ENCODE measurements at places on chromosomes 16 and 17.

DNA sequence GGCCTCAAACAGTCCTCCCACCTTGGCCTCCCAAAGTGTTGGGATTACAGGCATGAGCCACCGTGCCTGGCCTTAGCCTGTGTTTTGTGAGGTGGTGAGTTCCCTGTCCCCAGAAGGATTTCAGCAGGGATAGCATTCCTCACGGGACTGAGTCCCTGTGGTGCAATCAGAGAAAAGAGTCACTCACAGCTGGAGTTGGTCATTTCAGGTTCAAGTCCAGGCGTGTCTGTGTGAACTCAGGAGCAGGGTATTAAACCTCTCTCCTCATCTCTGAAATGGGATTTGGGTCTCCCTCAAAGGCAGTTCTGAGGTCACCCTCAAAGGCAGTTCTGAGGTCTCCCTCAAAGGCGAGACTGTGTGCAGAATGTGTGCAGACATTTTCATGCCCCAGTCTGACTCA, 28.6 kb downstream of the NPTX1 start:
- DNase-seq: no peak

GRCh38 chr16:4937782-4938682, 1.1 kb upstream of the PPL start:
- DNase-seq: no peak

- no peak for DNase-seq
These were observed 3.3 kb downstream of the POLR3E start for GRCh38 chr16:22300427-22301071.

- no peak for DNase-seq
These were observed 22.4 kb upstream of the SEC14L1 start for GRCh38 chr17:77118251-77118928.

DNA sequence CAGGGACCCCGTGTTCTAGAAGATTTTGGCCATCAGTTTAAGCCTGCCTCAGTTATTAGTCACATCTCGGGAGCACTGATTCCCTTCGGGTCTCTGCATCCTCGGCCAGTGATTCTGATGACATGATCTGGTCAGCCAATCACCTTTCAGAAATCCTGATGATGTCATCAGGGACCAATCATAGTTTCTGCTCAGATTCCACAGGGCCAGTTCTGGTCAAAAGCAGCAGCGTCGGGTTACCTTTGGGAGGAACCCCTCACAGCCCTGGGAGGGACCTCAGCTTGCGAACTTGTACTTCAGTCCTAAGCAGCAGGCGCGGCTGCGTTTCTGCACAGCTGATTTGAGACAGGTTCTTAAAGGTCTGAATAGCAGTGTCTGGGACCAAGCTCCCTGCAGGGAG, 13.9 kb downstream of the KDM8 start:
- no peak for DNase-seq

- DNase-seq: no peak
These were observed 2414.1 kb downstream of the TP53TG3F start for GRCh38 chr16:35873472-35873871.

DNA sequence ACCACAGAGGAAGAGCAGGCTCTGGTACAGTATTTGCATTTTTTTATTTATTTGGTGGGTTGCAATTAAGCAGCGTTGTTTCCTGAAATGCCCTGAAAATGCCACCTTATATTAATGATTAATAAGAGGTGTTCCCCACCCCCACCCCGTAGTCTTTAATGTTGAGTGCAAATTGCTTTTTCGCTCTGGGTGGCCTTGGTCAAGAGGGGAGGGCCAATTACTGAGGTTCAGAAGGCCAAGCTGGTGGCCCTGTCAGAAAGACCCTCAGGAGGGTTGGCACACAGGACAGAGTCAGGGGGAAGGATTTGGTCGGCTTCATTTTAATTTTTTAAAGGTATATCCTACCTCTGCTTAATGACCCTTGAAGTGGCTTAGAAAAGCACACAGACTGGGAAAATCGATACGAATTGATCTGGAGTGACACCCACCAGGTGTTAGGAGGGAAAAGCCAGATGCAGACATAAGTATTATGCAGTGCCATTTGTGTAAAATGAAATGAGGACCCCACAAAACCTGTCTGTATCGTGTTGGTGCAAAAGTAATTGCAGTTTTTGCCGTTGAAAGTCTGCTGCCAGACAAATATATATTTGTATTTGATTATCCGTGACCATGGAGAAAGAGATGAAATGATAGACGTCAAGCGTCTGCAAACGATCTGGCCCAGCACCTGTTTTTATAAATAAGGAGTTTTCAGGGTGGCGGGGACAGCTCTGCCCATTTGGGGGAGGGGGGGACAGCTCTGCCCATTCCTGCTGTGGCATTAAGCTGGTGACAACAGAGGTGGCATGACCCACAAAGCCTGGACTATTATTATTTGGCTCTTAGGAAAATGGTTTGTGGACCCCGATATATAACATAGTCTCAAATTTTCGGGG, 143.8 kb upstream of the PLCG2 start:
- no peak for DNase-seq

GRCh38 chr17:17018021-17018441, 24.2 kb upstream of the MPRIP start:
- DNase-seq: no peak

DNA sequence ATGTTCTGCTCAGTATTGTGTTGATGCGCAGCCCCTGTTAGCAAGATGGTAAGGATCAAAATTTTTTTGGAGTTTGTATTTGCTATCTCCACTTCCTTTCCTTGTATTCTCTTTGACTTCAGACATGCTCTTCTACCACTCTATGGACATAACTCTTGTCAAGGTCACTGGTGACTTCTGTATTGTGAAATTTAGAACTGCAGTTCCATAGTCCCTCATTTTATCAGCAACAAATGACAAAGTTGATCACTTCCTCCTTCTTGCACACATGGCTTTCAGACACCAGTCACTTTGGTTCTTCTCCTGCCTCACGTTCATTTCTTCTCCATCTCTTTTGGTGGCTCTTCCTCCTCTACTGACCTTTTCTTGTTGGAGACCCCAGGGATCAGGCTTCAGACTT, 21.1 kb downstream of the COX11 start:
- DNase-seq: no peak

DNA sequence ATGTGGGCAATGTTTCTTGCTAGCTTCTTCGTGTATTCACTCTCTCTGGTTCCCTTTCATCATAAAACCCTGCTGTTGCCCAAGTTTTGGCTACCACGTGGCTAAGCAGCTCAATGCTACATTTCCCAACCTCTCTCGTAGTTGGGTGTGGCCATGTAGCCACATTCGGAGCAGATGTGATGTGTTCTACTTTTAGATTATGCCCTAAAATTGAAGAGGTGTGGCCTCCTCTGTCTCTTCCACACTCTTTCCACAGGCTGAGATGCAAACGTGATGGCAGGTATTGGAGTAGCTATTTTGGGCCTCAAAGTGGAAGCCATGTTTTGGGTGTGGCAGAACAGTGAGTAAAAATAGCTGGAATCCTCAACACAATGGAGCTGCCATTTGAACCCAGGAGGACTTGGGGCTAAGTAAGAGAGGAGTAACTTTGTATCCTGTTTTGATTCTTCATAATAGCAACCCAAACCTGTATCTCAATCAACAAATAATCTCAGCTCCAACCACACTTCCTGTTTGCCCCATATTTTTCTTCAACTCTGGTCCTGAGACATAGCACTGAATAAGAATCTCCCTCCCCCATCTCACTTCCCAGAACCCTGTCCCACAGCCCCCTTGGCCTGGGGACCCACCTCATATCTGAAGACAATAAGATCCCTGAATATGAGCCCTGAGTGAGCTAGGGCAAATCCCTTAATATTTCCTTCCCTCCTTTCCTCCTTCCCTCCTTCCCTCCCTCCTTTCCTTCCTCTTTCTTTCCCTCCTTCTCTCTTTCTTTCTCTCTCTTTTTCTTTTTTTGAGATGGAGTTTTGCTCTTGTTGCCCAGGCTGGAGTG, 4.0 kb downstream of the NUPR1 start:
- DNase-seq: no peak

- no peak for DNase-seq
These were observed 17.3 kb upstream of the DPEP1 start for GRCh38 chr16:89596061-89596689.

DNA sequence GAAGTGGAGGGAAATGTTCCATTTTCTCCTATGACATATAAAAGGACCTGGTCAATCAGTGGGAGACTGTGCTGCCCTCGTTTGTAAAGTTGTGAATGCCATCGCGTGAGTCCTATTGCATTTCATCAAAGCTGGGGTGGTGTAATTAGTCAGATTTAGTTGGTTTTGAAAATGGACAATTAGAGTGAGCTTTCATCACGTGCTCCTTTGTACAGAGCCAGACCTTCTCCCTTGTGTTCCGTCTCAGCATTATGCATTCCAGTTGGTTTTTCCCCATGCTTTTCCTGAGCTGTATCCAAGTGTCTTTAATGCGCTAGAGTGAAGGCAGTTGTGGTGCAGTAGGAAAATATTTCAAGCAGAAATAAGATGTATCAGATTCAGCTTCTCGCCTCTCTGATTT, 10.4 kb downstream of the SEC14L1 start:
- no peak for DNase-seq

DNA sequence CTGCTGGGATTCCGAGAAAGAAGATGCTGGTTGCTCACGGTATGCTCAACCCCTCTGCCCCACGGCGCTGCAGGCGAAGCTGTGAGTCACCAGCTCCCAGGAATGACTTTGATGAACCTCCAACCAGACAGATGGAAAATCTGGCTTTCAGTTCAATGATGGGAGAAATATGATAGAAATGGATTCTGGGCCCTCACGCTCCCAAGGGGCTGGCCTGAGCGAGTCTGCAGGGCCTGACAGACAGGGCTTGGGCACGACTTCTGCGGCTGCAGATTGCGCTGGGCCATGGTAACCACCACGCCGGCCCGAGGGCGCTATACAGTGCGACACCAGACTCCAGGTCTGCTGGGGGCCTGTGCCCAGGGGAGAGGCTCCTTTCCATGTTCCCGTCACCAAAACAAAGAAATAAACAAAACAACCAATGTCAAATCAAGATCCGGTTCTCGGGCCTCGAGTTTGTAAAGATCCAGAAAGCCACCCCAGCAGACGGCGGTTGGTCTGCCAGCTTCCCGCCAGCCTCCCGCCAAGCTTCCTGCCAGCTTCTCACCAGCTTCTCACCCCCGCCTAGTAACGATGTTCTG, 11.1 kb upstream of the ABR start:
- no peak for DNase-seq

DNA sequence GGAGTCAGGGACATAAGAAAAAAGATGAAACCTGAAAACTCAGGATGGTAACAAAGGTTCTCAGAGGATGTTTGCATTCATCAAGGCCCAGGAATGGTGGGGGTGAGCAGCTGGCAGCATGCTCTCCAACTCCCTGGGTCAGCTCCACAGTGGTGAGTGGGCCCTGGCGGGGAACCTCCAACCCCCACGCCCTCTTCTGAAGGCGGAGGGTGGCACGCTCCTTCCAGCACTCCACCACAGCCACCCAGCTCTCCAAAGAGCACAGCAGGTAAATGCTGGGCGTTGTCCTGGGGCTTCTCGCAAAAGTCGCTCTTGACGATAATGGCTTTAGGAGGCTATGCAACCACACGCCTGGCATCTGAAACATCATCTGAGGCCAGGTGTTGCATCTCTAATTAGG, 173.8 kb downstream of the C16orf78 start:
- DNase-seq: no peak

DNA sequence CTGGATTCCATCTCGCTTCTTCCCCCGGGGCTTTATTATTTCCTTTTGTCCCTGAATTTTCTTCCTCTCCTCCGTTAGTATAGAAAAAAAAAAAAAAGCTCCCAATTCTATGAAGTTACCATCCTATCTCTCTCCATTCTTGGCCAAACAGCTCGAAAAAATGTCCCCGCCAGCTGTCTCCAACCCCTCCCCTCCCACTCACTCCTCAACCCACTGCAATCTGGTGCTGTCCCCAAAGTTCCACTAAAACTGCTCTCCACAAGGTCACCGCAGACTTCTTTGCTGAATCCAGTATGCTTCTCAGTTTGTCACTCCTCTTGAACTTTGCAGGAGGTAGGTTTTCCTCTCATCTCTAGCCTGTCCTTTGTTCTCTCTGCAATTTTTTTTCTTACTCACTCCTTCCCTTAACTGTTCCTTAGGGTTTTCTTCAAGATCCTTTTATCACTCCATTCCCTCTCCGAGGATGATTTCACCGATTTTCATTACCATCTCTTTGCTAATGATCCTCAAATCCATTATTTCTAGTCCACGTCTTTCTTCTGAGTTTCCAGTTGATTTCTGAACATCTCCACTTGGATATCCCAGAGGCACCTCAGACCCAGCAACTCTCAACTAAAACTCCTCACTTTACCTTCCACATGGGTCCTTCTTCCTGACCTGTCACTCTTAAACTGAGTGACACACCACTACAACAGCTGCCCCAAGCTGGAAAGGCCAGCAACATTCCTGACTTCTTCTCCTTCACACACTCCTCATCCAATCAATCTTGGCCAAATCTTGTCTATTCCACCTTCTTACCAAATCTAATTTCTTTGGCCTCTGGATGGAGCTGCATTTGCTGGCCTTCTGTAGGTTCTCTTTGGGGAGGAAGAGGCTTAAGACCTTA, 1.5 kb upstream of the SUMO2 start:
- DNase-seq: no peak

DNA sequence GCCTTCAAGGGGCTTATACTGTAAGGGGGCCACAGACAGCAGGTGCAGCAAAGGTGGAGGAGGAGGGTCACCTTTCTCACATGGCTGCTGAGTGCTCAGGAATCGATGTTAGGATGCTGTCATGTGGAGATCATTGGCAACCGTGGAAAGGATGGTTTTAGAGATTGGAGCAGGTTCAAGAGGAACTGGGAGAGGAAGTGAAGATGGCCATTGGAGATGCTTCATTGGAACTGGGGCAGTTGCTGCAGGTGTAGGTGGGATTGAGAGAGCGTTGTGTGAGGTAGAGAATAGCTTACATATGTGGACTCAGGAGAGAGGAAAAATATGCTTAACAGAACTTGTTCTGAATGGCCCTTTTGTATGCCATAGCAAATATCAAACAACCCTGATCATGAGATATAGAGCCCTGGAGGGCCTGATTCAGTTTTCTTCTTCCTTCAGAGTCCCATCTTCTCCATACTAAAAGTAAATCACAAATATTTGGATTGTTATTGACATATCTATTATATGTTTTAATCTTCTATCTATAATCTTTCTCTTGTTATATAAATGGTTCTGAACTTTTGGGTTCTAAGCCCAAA, 40.8 kb downstream of the LDHD start:
- no peak for DNase-seq

GRCh38 chr17:77356690-77357201, 216.0 kb downstream of the SEC14L1 start:
- no peak for DNase-seq

GRCh38 chr16:9741776-9742175, 440.5 kb downstream of the GRIN2A start:
- DNase-seq: no peak

DNA sequence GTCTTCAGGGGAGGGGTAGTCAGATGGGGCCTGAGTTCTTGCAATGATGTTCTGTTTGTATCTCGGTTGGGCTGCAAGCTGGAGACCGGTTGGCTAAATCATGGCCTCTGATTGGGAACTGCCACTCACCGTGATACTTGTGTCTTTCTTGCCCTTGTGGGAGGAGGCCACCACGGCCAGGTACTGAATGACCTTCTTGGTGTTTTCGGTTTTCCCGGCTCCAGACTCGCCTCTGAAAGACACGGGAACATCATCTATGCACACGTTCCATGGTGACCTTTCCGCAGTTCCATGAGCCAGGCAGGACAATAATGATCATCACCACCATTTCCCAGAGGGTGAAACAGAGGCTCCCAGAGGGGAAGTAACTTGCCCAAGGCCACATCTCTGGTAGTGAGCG, 70.3 kb downstream of the MYH11 start:
- no peak for DNase-seq

Data from T-helper 9 cell (primary cell).